ENCODE measurements at places on chromosomes 3 and 15. TPM values are rescaled to one million over a fixed set of nuclear protein-coding genes. Genes with fewer than 3 reads are reported as not detected.

CCR5 gene
- polyA plus RNA-seq = 0.21 TPM

SLC51A gene
- polyA plus RNA-seq = not detected

IL17RB gene
- 0.07 TPM for polyA plus RNA-seq

GOLGA8O gene
- not detected for polyA plus RNA-seq

COL6A5 gene
- polyA plus RNA-seq = not detected

CALML4 gene
- 3.1 TPM for polyA plus RNA-seq

CCDC80 gene
- polyA plus RNA-seq = under 0.01 TPM

ALDH1A2 gene
- not detected for polyA plus RNA-seq

SPINK8 gene
- not detected for polyA plus RNA-seq

KCNMB2 gene
- polyA plus RNA-seq = not detected

- H3K4me3 ChIP-seq = no peak overlapping the region
- DNase-seq = no peak
Observed at GRCh38 chr3:158249183-158249582, 139.3 kb downstream of the RSRC1 start.

- H3K4me1 ChIP-seq = peaks cover 14% of the 10 kb centered on the region
- no peaks in the 10 kb centered on the region for H3K36me3 ChIP-seq
- H3K27ac ChIP-seq = no peak overlapping the region
- H3K27me3 ChIP-seq = no peaks in the 10 kb centered on the region
Observed at GRCh38 chr3:120013481-120013880, 80.8 kb downstream of the GSK3B start.

DNA sequence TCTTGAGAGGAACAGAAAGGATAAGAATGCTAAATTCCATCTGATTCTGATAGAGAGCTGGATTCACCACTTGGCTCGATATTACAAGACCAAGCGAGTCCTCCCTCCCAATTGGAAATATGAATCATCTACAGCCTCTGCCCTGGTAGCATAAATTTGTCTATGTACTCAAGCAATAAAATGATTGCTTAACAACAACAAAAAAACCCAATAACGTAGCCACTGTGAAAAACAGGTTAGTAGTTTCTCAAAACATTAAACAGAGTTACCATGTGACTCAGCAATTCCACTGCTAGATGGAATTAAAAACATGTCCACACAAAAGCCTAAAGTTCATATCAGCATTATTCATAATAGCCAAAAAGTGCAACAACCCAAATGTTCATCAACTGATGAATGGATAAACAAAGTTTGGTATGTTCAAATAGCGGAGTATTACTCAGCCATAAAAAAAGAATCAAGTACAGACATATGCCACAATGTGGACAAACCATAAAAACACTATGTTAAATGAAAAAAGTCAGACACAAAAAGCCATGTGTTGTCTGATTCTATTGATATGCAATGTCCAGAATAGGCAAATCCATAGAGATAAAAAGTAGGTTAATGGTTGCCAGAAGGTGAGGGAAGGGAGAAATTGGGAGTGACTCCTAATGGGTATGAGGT, 16.8 kb downstream of the BCL2L10 start:
- no peaks in the 10 kb centered on the region for H3K4me1 ChIP-seq
- no peak overlapping the region for H3K27ac ChIP-seq
- H3K4me3 ChIP-seq = no peak overlapping the region
- no peaks in the 10 kb centered on the region for H3K27me3 ChIP-seq

- H3K27ac ChIP-seq = no peak overlapping the region
- DNase-seq = no peak
- no peaks in the 10 kb centered on the region for H3K36me3 ChIP-seq
- peaks cover 9% of the 10 kb centered on the region for H3K4me1 ChIP-seq
Observed at GRCh38 chr15:72800833-72801481, 17.4 kb upstream of the ADPGK start.

- H3K4me1 ChIP-seq = no peaks in the 10 kb centered on the region
- H3K36me3 ChIP-seq = no peaks in the 10 kb centered on the region
- H3K27ac ChIP-seq = no peak overlapping the region
- no peak overlapping the region for H3K4me3 ChIP-seq
- H3K27me3 ChIP-seq = no peaks in the 10 kb centered on the region
Observed at GRCh38 chr3:192812743-192813383, 85.5 kb upstream of the FGF12 start.

DNA sequence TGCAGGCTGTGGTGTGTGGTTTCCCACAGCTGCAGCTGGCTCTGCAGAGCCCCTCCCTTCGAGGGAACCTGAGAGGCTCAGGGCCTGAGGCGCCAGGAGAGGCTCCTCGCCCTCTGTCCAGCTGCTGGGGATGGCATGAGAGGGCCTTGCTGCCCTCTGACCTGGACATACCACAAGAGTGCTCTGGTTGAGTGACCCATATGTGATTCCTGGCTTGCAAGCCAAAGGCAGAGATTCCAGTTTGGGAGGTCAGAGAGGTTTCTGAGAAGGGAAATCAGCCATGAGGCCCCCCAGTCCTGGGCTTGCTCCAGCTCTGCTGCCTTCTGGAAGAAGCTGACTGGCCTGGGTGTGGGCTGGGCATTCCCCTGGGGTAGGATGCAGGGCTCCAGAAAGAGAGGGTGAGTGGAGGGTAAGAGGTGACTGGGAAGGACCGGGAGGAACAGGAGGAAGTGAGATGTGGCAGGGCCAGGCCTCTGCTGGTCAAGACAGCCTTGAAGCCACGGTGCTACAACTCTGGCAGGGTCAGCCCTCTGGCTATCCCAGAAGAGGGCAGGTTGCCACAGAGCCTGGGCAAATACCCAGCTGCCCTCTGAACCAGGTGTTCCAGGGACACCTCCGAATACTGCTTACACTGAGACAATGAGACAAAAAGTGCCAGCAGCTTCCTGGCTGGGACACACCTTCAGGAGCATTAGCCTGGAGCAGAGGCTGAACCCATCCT, 16.0 kb upstream of the SRP14 start:
- H3K36me3 ChIP-seq = no peaks in the 10 kb centered on the region
- DNase-seq = peak; percentile 68
- peak overlapping the region; percentile 53 for H3K27ac ChIP-seq
- peaks cover 52% of the 10 kb centered on the region for H3K4me1 ChIP-seq
- H3K27me3 ChIP-seq = no peaks in the 10 kb centered on the region
- no peak overlapping the region for H3K4me3 ChIP-seq

DNA sequence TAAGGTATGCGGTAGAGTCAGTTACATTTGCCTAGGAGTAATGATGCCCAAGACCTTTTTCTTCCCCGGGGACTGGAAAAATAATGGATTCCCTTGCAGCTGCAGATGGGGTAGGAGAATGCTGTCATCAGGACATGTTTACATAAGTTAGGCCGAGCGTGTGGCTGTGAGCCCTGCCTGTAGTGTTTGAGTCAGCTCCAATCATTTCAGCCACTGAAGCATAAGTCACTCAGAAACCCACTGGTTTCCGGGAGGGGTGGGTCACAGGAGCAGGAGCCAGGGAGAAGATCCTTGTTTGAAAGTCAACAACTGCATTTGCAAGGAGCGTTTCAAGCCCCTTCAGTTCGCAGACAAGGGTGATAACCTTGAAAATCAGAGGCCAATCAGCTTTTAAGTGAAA, 562.3 kb downstream of the MCTP2 start:
- H3K36me3 ChIP-seq = no peaks in the 10 kb centered on the region
- no peaks in the 10 kb centered on the region for H3K4me1 ChIP-seq
- no peaks in the 10 kb centered on the region for H3K27me3 ChIP-seq
- H3K4me3 ChIP-seq = no peak overlapping the region
- no peak for DNase-seq

GRCh38 chr3:13411186-13411860, 8.8 kb downstream of the NUP210 start:
- no peak overlapping the region for H3K4me3 ChIP-seq
- H3K36me3 ChIP-seq = peaks cover 3% of the 10 kb centered on the region
- no peaks in the 10 kb centered on the region for H3K27me3 ChIP-seq
- H3K4me1 ChIP-seq = peaks cover 32% of the 10 kb centered on the region
- DNase-seq = no peak
- no peak overlapping the region for H3K27ac ChIP-seq

GRCh38 chr3:6962801-6963200, 101.9 kb downstream of the GRM7 start:
- no peaks in the 10 kb centered on the region for H3K4me1 ChIP-seq
- no peak overlapping the region for H3K27ac ChIP-seq
- H3K36me3 ChIP-seq = no peaks in the 10 kb centered on the region
- DNase-seq = no peak
- no peak overlapping the region for H3K4me3 ChIP-seq
- H3K27me3 ChIP-seq = no peaks in the 10 kb centered on the region

- peaks cover 8% of the 10 kb centered on the region for H3K27me3 ChIP-seq
- peak overlapping the region; percentile 98 for H3K4me3 ChIP-seq
- peak overlapping the region; percentile 91 for H3K27ac ChIP-seq
- no peak for DNase-seq
- peaks cover 12% of the 10 kb centered on the region for H3K4me1 ChIP-seq
Observed at GRCh38 chr3:113514265-113514769, 639 bp downstream of the SPICE1 start.

- H3K4me1 ChIP-seq = no peaks in the 10 kb centered on the region
- H3K27ac ChIP-seq = no peak overlapping the region
- H3K4me3 ChIP-seq = no peak overlapping the region
- no peaks in the 10 kb centered on the region for H3K27me3 ChIP-seq
- no peak for DNase-seq
Observed at GRCh38 chr3:38916706-38917105, 100.7 kb upstream of the SCN10A start.

GRCh38 chr3:108334701-108335100, 38.4 kb downstream of the HHLA2 start:
- no peaks in the 10 kb centered on the region for H3K36me3 ChIP-seq
- H3K4me3 ChIP-seq = no peak overlapping the region
- no peak for DNase-seq

GRCh38 chr3:5162102-5162501, 25.4 kb upstream of the EDEM1 start:
- H3K27ac ChIP-seq = no peak overlapping the region
- H3K27me3 ChIP-seq = no peaks in the 10 kb centered on the region
- peaks cover 26% of the 10 kb centered on the region for H3K4me1 ChIP-seq
- no peak for DNase-seq
- no peaks in the 10 kb centered on the region for H3K36me3 ChIP-seq

- no peak overlapping the region for H3K4me3 ChIP-seq
- H3K27me3 ChIP-seq = no peaks in the 10 kb centered on the region
- H3K4me1 ChIP-seq = no peaks in the 10 kb centered on the region
- no peak overlapping the region for H3K27ac ChIP-seq
- no peaks in the 10 kb centered on the region for H3K36me3 ChIP-seq
Observed at GRCh38 chr3:67593761-67594234, 60.6 kb downstream of the SUCLG2 start.

- no peak for DNase-seq
- no peaks in the 10 kb centered on the region for H3K36me3 ChIP-seq
- peaks cover 12% of the 10 kb centered on the region for H3K27me3 ChIP-seq
- H3K4me1 ChIP-seq = no peaks in the 10 kb centered on the region
- H3K27ac ChIP-seq = no peak overlapping the region
Observed at GRCh38 chr15:75232252-75232813, 25.8 kb upstream of the GOLGA6C start.

DNA sequence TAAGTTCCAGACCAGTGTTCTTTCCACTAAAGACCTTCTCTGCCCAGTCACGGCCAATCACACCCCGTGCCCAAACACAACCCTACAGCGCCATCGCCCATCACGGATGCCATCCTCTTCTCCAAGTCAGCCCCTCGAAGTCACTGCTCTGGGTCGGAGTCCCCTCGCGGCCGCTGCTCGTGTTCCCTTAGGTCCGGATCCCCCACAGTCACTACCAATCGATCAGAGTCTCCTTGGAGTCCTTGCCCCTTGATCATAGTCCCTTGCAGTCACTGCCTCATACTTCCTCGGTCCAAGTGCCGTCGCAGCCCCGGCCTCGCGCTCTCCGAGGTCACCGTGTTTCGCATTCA, 461 bp downstream of the PCYT1A start:
- H3K27ac ChIP-seq = peak overlapping the region; percentile 70
- H3K36me3 ChIP-seq = no peaks in the 10 kb centered on the region
- DNase-seq = no peak

DNA sequence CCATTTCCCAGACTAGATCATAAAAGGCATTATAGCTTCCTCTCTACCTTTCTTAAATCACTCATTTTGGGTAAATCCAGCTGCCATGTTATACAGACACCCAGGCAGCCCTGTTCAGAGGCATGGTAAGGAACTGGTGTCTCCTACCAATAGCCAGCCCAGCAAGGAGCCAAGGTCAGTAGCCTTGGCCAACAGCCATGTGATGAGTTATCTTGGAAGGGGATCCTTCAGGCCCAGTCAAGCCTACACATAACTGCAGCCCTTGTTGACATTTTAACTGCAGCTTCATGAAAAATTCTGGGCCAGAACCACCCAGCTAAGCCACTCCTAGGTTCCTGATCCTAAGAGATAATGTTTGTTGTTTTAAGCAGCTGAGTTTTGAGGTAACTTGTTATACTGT, 29.0 kb upstream of the ZMAT3 start:
- no peak for DNase-seq
- no peak overlapping the region for H3K4me3 ChIP-seq
- no peak overlapping the region for H3K27ac ChIP-seq
- no peaks in the 10 kb centered on the region for H3K27me3 ChIP-seq
- no peaks in the 10 kb centered on the region for H3K36me3 ChIP-seq

- H3K27ac ChIP-seq = no peak overlapping the region
- H3K4me3 ChIP-seq = no peak overlapping the region
- H3K4me1 ChIP-seq = no peaks in the 10 kb centered on the region
- H3K27me3 ChIP-seq = no peaks in the 10 kb centered on the region
Observed at GRCh38 chr3:120147072-120147871, 53.0 kb upstream of the GSK3B start.

GRCh38 chr3:143121241-143122088, 1.9 kb downstream of the CHST2 start:
- DNase-seq = peak; percentile 70
- peak overlapping the region; percentile 91 for H3K4me3 ChIP-seq
- no peaks in the 10 kb centered on the region for H3K27me3 ChIP-seq
- H3K4me1 ChIP-seq = peaks cover 32% of the 10 kb centered on the region
- H3K27ac ChIP-seq = no peak overlapping the region

DNA sequence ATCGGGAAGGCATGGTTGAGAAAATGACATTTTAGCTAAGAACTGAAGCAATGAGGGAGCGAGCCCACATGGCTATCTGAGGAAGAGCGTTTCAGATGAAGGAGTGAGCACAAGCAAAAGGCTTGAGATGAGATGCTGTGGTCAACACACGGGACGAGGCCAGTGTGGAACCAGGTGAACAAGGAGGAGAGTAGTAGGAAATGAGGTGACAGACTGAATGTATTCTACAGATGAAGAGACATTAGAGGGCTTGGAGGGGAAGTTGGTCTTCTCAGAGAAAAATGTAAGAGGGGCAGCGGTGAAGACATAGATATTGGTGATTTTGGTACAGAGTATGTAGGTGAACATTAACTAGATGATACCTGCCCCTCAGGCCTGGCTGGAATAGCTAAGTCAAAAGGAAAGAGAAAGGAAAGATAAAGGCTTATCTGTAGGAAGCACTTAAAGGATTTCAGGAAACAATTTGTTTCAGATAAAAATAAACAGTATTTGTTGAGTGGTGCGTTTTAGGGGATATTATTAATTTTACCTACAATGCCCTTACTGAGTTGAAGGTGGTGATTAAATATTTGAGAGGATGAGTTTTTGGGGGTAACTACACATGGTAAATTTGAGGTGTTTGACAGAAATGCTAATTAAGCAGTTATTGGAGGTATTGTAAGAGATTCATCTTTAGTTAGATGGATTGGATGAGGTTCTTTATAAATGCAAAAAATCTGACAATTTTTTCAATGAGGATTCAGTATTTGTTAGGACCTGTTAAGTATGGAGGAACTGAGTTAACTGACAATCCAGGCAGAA, 57.0 kb downstream of the SLTM start:
- H3K27me3 ChIP-seq = no peaks in the 10 kb centered on the region
- no peak overlapping the region for H3K4me3 ChIP-seq
- peaks cover 4% of the 10 kb centered on the region for H3K36me3 ChIP-seq
- H3K27ac ChIP-seq = no peak overlapping the region

Measured in B cell (primary cell).